ENCODE measurements at places on chromosomes 3 and 15.

DNA sequence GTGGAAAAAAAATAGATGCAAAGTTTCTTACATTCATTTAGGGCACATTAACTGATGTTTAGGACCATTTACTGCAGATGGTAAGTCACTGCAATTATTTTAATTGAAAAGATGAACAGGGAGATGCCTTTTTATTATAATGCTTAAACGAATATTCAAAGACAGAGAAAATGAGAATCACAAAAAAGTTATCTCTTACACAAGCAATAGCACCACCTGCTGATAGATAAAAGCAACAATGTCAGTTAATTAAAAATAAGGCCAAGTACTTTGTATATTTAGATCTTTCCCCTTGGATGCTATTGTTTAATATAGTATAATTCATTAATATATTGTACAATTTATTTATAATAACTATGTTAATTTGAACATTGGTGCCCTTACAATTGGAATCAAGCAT lies 55.9 kb downstream of the IFT80 start:
- DNase-seq: peak; percentile 69

DNA sequence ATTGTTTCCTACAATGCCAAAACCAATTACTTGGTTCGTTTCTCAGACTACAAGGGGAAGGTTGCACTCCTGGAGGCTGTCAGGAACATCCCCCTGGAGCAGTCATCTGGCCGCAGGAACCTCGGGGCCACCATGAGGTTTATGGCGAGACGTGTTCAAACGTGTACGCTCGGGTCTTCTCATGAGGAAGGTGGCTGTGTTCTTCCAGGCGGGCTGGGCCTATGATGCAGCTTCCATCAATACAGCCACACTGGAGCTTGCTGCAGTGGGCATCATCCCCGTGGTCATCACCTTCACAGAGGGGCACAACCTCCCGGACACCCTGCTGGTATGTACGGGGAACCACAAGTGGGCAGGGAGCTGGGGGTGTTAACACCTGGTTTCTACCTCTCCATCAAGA lies 94.5 kb upstream of the COL6A5 start:
- DNase-seq: no peak

GRCh38 chr3:38579551-38580449 lies 69.7 kb downstream of the SCN5A start:
- DNase-seq: no peak

- no peak for DNase-seq
These were observed 288.0 kb upstream of the CTNNB1 start for GRCh38 chr3:40911264-40911663.

DNA sequence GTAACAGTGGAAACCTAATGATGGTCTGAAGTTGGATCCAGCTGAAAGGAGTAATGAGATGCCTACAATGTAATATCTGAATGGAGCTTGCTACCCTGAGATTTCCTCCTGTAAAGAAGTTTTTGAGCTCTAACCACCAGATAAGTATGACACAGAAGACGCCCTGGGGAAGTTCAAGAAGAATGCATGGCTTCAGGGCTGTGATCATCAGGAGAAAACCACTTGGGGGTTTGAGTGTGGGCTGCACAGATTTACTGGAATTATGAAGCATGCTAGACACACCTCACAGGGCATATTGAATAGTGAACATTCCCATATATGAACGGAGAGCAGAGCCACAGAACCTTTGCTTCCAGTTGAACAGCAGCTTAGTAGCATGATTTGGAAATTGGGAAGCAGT lies 10.6 kb upstream of the CCDC80 start:
- DNase-seq: peak; percentile 81

DNA sequence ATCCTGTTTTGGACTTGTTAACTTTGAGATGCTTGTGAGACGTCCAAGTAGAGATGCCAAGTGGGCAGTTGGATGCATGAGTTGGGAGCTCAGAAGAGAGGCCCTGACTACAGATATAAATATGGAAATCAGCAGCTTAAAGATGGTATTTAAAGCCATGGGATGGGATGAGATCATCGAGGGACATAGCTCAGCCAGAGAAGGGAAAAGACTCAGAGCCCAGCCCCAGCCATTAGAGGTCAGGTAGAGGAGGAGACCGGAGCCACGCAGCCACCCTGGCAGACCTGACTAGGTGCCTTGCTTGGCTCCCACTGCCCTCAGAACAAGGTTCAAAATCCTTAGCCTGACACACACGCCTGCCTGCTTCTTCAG lies 31.1 kb downstream of the ATP2B2 start:
- no peak for DNase-seq

GRCh38 chr15:59762558-59762957 lies 73.4 kb upstream of the BNIP2 start:
- no peak for DNase-seq

- no peak for DNase-seq
These were observed 34.4 kb upstream of the ETV5 start for GRCh38 chr3:186143250-186143649.

GRCh38 chr3:124115956-124116355 lies 124.0 kb upstream of the ROPN1 start:
- DNase-seq: peak; percentile 46

DNA sequence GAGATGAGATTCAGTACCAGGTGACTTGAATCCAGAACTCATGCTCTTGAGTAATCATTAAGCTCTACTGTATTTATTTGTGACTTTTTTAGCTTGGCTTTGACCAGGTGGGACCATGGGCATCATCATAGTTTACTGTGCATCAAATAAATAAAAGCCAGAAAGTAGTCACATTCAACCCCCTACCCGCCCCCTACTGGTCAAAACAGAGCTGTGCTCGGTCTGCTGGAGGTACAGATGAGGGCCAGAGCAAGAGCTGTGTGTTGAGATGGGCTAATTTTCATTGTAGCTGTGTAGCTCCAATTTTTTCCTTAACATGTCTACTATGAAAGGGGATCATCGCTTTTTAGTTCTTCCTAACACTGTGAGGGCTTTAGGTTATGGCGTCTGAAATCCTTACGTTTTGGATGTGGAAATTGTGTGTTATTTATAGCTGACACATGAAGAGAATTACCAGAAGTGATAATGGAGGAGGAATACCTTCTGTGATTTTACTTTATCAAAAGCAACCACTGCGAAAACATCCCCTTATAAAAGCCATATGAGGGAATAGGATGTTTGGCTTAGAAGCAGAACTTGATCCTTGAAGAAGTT lies 375.1 kb downstream of the PTPRG start:
- peak; percentile 62 for DNase-seq

DNA sequence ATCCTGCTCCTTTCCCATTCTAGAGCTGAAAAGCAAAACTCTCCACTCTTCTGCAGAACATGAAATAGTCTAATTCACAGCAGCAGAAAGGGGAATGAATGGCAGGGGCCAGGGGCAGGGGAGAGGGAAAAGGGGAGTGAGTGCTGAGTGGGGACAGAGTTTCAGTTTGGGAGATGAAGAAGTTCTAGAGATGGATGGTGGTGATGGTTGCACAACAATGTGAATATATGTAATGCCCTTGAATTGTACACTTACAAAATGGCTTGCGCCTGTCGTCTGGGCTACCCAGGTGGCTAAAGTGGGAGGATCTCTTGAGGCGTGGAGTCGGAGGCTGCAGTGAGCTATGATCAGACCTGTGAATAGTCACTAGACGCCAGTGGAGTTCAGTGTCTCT lies 78.5 kb upstream of the MEF2A start:
- no peak for DNase-seq

DNA sequence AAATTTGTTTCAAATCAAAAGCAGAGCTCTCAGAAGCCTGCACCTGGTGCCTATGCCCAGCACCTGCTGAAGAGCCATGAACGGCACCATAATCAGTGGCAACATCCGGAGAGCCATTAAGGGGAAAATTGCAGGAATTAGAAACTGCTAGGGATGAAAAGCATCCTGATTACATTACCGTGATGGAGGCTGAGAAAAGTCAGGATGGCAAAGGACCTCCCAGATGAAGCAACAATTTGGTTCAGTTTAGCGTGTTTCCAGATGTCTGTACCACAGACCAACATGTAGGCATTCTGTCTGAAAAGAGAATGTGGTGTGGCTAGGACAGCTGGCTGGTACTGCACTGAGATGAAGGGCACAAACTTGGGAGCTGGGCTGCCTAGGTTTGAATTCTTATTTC lies 106.1 kb downstream of the EOMES start:
- DNase-seq: no peak

GRCh38 chr3:104436506-104436905 lies 930.2 kb upstream of the ALCAM start:
- DNase-seq: no peak

DNA sequence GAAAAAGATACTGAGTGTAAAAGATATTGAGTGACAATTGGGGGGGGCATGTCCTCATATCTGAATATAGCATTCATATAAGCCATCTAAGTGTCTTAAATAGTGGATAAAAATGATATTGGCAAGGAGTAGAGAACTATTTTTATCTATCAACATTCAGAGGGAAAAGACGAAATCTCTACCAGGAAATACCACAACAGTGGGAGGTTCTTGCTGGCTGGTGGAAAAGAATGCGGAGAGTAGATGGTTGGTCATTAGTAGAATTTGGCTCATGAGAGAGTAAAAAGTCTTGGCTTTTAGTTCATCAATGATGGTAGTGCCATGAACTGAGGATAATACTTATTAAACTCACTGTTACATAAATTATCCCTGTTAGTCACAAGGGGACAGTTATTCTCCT lies 4.8 kb upstream of the TCF12 start:
- peak; percentile 24 for DNase-seq

DNA sequence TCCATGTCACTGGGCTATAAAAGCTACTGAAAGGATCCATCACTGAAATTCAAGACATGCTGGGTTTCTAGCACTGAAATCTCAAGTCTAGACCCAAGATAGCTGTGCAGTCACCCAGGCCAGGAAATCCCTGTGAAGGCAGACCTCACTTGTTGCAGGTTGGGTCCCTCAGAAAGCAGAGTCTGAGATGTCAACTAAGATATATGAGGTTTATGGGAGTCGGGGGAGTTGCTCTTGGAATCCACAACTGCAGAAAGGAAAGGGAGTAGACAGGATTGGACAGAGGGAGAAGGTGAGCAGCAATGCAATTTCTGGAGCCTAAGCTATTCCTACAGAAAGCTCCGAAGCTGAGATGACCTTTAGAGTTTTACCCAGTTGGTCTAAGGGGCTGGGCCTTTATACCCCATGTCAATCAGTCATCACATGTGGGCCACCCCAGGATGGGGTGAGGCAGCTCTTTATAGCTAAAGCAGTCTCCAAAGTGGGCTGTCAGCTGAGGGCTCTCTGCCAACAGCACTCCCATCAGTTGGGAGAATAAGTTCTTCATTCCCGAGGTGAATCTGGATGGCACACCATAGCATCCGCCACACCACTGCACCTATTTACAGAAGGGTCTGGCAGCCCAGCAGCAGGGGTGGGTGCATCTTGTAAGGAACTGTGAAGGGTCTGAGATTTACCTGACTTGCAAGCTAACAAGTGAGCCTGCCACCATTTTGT lies 52.3 kb upstream of the ACVR2B start:
- no peak for DNase-seq

- no peak for DNase-seq
These were observed 272.5 kb downstream of the THSD4 start for GRCh38 chr15:71387810-71388209.

- no peak for DNase-seq
These were observed 6.8 kb upstream of the SKIL start for GRCh38 chr3:170350515-170351413.

- no peak for DNase-seq
These were observed 41.3 kb downstream of the SCN5A start for GRCh38 chr3:38608086-38608775.

GRCh38 chr3:127637971-127638370 lies 9.0 kb downstream of the PODXL2 start:
- no peak for DNase-seq

DNA sequence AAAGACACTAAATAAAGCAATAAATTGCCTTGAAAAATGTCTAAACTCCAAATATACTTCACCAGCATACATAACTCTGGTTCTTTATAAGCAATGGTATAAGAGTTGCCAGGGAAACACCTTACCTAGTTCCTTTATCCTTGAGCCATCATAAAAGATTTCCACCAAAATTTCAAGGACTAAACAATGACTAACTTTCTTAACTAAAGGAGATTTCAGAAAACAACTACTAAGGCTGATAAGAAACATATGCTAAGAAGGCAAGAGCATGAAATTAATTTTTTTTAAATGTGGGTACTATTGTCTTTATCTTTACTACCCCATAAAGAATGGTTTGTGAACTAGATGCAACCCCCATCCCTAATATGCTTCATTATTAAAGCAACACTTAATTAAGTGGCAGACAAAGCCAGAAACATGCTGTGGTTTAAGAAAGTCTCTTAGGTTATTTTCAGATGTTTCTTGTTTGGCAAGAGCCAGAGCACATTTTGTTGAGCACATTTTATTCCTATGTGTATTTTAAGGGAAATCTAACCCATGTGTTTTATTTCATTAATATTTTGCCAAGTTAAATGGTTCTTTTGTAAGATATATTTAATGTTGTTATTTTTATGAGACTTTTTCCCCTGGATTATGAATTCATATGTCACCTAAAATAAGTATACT lies 17.4 kb upstream of the VEPH1 start:
- peak; percentile 40 for DNase-seq

DNA sequence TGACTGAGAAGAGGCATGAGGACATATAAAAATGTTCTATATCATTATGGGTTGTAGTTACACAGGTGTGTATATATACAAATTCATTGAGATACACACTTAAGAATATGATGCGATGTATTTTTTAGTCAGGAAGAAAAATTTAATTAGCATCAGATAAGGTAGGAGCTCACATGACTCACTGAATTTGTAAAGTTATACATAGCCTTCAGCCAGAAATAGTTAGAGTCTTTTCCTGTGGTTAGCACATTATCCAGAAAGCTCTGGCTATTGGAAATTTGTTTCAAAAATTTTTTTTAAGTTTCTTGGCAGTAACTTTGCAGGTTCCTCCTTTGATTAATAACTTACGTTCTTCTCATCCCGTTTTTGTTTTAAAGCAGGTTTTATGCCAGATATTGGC lies 88.6 kb downstream of the STT3B start:
- peak; percentile 45 for DNase-seq

DNA sequence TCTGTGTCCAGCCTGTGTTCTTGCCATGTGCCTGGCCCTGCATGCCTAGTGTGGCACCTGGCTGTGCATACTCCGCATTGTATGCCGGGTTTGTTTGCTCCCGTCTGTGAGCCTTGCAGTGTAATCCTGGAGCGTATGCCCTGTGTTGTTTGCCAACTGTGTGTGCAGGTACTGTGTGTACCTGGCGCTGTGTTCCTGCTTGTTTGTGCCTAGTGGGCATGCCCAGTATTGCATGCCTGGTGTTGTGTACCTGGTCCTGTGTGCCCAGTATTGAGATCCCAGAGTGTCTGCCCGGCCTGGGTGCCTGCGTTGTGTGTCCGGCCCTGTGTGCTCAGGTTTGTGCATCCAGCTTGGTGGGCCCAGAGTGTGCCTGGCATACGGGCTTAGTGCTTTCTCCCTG lies 54.5 kb upstream of the CHRNA7 start:
- DNase-seq: no peak

DNA sequence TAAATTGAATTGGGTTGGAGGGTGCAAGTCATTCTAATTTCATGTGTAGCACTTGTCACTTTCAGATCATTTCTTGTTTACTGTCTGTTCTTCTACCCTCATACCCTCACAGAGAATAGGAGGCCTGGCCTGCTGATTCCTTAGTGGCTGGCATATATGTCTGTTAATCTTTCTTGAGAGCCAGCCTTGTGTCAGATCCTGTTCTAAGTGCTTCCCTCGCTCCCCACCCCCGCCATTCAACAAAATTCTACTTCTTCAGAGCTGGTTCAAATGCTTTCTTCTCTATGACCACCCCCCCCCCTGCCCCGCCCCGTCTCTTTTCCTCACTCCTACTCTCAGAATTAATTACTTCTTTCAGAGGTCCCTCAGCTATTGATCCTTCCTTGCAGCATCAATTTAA lies 1.5 kb upstream of the U2SURP start:
- no peak for DNase-seq

GRCh38 chr3:45986303-45986982 lies 9.2 kb downstream of the FYCO1 start:
- DNase-seq: peak; percentile 85

- peak; percentile 59 for DNase-seq
These were observed 100.7 kb upstream of the SCN10A start for GRCh38 chr3:38916706-38917105.
